ENCODE measurements at places on chromosomes 5 and 9.

DNA sequence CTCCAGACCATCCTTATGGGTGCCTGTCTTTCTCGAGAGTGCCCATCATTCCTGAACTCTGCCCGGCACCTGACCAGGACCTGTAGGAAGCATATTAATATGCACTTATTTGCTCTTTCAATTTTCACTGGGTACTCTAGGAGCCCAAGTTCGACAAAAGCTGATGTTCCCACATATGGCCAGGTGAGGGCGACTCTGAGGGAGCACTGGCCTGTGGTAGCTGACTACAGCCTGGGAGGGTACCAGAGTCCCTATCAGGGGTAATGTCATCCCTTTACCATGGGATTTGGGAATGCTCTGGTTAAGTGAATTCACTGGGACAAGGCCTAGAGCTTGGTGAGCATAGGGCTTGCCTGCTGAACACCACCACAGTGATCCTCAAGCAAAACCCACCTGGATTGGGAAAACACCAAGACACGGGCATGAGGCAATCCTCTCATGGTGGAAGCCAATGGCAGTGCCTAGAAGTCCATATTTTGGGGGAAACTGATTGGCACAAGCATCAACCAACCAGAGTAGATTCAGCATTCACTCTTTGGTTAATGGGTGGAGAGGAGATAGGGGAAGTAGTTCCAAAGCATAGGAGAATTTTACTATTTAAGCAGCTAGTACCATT lies 112.2 kb downstream of the MTX3 start:
- DNase-seq, result no peak

- DNase-seq, result no peak
Measured at GRCh38 chr5:127683008-127683407, 20.2 kb upstream of the CCDC192 start.

- no peak for DNase-seq
Measured at GRCh38 chr5:179185941-179186411, 125.8 kb downstream of the ZNF354C start.

GRCh38 chr5:45037927-45038326 lies 229.2 kb downstream of the MRPS30 start:
- no peak for DNase-seq

- DNase-seq, result no peak
Measured at GRCh38 chr5:12320331-12320730, 416.1 kb upstream of the CTNND2 start.

GRCh38 chr9:78904686-78905085 lies 607.8 kb downstream of the PSAT1 start:
- no peak for DNase-seq

DNA sequence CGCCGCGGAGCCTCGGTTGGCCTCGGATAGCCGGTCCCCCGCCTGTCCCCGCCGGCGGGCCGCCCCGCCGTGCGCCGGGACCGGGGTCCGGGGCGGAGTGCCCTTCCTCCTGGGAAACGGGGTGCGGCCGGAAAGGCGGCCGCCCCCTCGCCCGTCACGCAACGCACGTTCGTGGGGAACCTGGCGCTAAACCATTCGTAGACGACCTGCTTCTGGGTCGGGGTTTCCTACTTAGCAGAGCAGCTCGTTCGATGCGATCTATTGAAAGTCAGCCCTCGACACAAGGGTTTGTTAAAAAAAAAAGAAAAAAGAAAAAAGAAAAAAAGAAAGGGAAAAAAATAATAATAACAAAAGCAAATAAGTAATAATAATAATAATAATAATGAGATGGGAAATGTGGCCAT lies 112.8 kb downstream of the GCNT1 start:
- DNase-seq, result no peak

DNA sequence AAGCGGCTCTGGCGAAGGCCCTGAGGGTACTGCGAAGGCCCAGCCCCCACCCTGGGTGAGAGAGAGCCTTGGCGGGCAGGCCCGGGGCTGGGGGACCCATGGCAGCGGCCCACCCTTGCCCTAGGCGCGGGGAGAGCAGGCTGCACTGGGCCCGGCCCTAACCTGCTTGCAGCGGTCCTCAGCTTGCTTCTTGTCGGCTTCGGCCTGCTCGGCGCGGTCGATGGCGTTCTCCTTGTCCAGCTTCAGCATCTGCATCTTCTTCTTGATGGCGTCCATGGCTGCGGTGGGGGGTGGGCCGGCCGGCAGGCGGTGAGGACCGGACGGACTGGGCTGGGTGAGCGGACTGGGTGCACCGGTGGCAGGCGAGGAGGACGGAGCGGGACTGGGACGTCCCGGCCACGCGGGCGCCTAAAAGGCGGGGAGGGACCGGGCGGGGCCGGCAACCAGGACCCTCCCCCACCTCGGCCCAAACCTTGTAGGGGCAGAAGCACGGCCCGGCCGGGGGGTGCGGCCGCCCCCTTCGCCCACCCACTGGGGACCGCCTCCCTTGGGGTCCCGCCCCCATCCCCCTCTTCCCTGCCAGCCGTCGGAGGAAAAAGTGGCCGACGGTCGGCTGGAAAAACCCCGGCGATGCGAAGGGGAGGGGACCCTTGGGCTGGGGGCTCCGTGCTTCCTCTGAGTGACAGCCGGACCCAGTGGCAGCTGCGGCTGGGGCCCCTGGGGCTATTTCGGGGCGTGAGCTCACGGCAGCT lies at the start of gene TPM2:
Gene TPM2 (minus strand): TSS at position 384 of the 752 bp plus-strand sequence. CDS start 108 bp downstream, at position 276.
- DNase-seq, result no peak

DNA sequence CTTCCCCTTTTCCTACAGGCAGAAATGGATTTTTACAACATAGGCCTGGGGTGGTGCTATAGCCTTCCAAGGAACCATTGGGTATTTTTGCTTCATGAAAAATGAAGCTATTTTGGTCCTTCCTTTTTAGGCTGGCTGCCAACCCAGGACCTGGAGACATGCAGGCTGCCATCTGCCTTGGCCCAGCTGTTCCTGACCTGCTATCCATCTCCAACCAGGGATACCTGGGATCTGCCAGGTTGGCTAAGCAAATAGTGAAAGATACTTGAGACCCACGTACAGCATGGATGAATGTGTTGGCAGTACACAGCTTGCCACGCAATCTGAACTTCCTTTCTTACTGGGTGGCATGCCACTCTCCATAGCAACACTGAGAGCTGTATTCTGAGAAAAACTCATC lies 31.1 kb downstream of the MRPS27 start:
- no peak for DNase-seq

GRCh38 chr9:99011161-99011709 lies 67.5 kb downstream of the COL15A1 start:
- DNase-seq, result no peak

- DNase-seq, result no peak
Measured at GRCh38 chr5:180160789-180161188, 48.2 kb downstream of the RASGEF1C start.

DNA sequence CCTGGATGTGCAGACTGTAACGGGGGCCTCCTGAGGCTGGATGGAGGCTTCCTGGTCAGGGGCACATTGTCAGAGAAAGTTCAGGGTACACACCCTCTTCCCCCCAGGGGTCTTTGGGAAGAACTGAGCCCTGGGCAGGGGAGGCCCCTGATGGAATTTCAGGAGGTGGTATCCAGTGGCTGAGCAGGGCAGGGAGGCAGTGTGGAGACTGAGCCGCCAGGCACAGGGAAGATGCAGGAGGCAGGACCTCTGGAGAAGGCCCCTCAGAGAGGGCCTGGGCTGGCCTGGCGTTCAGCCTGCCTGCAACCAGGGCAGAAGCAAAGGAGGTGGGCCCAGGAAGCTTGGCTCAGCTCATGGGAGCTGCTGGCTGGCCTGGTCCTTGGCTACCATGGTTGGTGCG lies 53.5 kb downstream of the GTF3C4 start:
- DNase-seq, result no peak

DNA sequence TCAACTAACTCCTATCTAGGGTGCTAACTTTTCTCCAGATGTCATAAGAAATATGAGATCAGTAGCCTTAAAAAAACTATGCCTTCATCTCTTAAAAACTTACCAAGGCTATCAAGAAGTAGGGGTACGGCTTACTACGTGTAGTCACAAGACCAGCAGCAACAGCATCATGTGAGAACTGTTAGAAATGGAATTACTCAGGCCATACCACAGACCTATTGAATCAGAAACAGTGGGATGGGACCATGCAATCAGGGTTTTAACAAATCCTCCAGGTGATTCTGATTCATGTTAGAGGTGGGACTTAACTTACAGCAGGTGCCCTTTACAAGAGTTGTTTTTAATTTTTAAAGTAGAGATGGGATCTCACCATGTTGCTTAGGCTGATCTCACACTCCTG lies 4.6 kb downstream of the IFNE start:
- no peak for DNase-seq

DNA sequence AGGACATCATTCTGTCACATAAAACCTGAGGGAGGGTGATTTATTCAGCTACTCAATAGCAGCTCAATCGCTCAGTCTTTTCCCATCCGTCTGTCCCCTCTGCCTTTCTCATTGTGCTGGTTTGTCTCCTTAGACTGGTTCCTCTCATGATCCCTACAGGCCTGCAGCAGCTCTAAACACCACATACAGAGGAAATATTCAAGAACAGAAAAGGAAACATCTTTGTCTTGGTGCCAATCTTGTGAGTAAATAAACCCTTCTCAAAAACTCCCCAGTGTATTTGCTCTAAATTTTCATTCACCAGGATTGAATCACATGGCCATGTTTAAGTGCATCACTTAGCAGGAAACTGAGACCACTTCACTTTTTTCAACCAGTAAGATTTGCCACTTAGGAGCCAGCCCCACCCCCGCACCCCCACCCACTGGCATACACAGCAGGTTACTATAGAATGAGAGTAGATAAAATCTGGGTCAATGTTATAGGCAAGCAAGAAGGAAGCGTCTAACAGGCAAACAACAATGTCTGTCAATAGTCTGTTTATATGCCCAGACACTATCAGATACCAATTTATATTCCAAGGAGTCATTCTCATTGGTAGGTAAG lies 895.5 kb upstream of the DMAC1 start:
- no peak for DNase-seq

GRCh38 chr5:78320401-78320800 lies 25.9 kb upstream of the AP3B1 start:
- peak; percentile 17 for DNase-seq

- peak; percentile 56 for DNase-seq
Measured at GRCh38 chr5:66247176-66247960, 103.3 kb downstream of the SREK1 start.

GRCh38 chr5:14054965-14055963 lies 87.9 kb upstream of the TRIO start:
- DNase-seq, result no peak

DNA sequence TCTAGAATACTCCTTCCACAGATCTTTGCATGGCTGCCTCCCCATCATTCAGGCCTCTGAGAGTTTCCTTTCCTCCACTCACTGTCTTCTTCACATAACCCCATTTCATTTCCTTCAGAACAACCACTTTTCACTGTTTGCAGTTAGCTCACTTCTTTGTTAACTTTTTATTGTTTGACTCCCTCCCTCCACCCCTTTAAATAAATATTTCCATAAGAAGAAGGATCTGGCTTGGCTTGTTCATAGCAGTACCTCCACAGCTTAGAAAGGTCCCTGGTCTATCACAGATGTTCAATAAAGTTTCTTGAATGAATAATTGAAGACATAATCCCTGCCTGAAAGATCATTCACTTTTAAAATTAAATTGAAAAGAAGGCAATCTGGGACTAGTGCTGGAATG lies 661.6 kb downstream of the ACTL7B start:
- no peak for DNase-seq

DNA sequence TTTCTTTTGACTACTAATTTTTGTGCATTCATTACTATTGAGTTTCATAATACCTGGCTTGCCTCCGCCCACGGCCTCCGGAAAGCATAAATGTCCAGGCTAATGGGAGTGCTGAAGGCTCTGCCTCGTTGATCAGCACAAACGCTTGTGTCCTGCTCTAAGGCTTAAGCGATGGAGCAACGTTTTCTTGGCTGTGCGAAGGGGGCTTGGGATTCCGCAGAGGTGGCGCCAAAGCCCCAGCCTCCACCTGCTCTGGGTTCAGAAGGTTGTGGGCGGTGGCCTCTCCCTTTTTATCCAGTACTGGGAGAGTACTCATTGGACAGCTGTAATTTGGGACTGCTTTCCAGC lies 19.7 kb downstream of the ANXA2R start:
- DNase-seq, result no peak

DNA sequence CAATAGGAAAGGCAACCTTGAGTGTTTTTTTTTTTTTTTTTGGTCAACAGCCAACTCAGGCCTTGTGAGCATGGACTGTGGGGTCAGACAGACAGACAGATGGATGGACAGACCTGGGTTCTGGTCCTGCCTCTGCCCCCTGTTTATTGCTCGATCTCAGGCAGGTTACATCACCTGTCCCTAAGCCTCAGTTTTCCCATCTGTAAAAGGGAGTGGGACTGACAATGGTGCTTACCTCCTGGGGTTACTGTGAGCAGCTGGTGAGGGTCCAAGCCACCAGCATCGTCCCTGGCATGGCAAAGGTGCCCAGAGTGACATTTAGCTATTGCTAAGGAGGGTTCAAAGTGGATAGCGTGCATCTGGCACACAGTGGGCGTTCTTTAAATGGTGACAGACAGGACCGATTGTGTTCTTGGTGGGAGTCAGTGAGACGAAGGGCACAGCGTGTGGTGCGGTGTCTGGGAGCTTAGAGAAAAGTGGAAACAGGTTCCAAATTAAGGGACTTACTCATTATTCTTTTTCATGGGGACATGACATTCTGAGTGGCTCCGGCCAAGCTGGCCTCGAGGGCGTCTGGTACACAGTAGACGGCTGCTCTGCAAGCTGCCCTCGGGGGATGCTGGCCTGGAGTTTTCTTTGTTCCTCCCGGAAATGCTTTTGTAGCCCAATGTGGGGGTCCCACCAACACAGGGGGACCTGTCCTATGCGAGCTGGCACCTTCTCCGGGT lies 72.1 kb downstream of the COL27A1 start:
- DNase-seq, result no peak

DNA sequence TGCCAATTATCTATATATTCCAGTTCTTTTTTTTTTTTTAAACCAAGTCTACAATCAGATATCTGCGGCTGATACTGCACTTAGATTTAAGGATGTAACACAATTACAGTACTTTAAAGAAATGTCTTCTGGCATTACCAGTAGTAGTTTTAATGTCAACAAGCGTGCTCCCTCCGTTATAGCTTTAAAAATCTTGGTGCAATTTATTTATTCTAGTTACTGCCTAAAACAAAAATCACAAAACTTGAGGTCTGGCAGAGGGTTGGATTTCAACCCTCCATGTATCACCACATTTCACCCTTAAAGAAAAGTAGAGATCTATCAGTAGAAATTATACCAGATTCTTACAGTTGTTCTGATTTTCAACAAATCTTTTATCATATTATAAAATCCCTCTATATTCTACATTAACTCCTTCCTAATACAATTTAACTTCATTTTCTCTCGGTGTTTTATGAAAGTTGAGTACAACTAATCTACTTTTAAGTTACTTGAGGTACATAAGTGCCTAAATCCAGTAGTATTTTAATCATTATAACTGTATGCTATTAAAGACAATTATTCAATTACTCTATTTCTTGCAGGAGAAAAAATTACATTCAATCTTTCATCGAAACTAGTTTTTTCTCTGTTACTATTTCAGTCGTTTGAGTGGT lies 2.0 kb upstream of the RICTOR start:
- no peak for DNase-seq

DNA sequence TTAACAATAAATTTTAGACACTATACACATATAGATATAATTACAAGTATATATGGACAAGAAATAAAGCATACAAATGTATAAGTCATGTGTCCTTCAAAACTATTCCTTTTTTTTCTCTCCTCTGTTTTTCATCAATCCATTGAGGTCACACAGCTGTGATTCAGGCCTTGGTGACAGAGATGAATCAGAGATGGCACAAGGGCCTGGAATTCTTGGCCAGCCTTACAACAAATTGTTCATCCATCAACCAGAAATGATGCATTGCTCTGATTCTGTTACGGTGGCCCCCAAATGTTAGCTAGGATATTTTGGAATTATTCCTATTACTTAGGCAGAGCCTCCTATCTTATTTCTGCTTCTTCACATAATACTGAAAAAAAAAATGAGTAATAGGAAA lies 108.7 kb upstream of the MPDZ start:
- DNase-seq, result no peak

Measured in non-pigmented ciliary epithelial cell (primary cell).